T-helper 17 cell (primary cell): ENCODE measurements at places on chromosomes 3 and 15. TPM values are rescaled to one million over a fixed set of nuclear protein-coding genes. Genes with fewer than 3 reads are reported as not detected.

ATOSA gene
- total RNA-seq: 120 TPM

DNA sequence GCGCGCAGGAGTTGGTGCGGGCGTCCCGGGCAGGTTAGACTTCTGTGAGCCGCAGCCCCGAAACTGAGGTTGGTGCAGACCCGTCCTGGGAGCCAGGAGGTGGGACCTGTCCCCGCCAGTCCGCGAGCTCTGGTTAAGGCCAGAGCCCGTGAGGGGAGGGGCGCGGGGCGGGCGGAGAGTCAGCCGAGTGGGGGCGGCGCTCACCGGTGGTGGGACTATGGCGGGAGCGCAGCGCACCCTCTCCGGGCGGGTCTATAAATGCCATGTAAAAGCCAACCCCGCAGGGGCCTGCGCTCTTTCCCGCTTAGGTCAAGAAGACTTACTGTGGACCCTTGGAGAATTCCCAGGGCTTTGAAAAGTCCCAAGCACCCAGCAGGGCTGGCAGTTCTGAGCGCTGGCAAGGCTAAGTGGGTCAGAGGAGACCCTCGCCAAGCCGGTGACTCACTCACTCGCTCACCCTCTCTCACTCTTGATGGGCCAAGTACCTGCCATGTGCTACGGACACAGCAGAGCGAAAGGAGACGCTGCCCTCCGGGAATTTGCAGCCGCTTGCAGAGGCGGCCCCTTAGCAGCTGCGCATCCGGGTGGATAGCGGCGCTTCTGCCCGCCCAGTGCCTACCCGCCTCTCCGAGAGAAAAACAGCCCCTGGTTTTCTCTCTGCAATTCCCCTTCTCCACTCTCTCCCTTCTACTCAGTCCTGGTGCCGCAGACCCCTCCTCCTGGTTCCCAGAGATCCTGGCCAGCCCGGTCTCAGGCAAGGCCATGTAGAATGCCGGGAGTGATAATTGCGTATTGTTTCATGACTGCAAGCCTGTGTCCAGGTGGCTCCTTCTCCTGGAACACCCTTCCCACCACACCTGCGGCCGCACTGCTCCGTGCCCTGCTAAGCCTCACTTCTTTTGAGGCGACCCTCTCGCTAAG lies at the start of gene ALDH1L1:
ALDH1L1 (minus strand) TSS at position 110 of the 921 bp plus-strand sequence. CDS start 19,607 bp downstream, outside the sequence.
- no peak for DNase-seq
- H3K27ac ChIP-seq: no peak within 1 kb of the TSS
- peaks cover 65% of the 10 kb centered on the region for H3K27me3 ChIP-seq
- peak within 1 kb of the TSS; percentile 43 for H3K4me3 ChIP-seq
- H3K4me1 ChIP-seq: peaks cover 5% of the 10 kb centered on the region
- H3K36me3 ChIP-seq: peaks cover 8% of the 10 kb centered on the region

IL12A gene
- total RNA-seq: 3.2 TPM

FBXL22 gene
- 0.81 TPM for total RNA-seq

POU1F1 gene
- total RNA-seq: not detected

DNA sequence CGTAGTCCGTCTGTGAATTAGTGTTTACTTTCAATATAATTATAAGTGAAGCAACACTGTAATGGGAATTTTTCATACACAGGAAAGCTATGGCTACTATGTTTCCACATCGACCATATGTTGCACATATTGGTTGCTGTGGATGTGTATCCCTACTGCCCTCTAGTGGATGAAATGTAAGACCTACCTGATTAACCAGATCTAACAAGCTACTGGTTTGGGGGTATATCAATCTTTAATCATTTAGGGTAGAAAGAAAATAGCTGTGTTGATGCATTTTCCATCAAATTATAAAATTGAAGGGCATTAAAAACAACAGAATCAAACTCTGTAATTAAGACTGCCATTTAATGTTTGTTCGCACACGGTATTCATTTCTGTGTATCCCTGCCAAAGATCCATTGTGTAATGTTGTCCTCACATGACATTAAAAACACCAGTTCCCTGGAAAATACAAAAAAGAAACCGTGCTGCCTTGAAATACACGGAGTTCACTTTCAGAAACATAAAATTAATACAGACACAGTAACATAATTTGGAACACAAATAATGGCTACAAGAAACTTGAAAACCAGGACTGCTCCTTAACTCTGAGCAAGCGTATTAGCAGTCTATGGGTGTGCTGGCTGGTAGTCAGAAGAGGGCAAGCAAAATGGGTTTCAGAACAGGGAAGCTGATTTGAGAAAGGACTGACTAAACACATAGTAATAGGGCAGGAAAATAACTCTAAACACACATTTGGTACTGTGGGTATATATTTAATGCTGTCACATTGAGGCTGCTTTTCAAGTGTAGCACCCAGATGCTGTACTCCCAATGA lies 125.1 kb downstream of the TIGIT start:
- no peak overlapping the region for H3K4me3 ChIP-seq
- H3K36me3 ChIP-seq: no peaks in the 10 kb centered on the region
- H3K27me3 ChIP-seq: no peaks in the 10 kb centered on the region
- DNase-seq: no peak

GRCh38 chr15:47678040-47678439 lies 39.3 kb upstream of the SEMA6D start:
- no peak overlapping the region for H3K4me3 ChIP-seq
- H3K36me3 ChIP-seq: no peaks in the 10 kb centered on the region
- H3K27ac ChIP-seq: no peak overlapping the region
- H3K27me3 ChIP-seq: no peaks in the 10 kb centered on the region

GRCh38 chr3:7934362-7934761 lies 567.3 kb upstream of the LMCD1 start:
- no peaks in the 10 kb centered on the region for H3K36me3 ChIP-seq
- H3K4me3 ChIP-seq: no peak overlapping the region
- no peaks in the 10 kb centered on the region for H3K27me3 ChIP-seq
- no peaks in the 10 kb centered on the region for H3K4me1 ChIP-seq

GRCh38 chr3:13073326-13074005 lies at the start of gene IQSEC1:
IQSEC1 (minus strand) TSS chr3:13073429; CDS start chr3:13073014, 415 bp downstream.
- H3K27me3 ChIP-seq: peaks cover 37% of the 10 kb centered on the region
- peak within 1 kb of the TSS; percentile 4 for H3K27ac ChIP-seq
- H3K4me3 ChIP-seq: peak within 1 kb of the TSS; percentile 83
- peak; percentile 51 for DNase-seq

- no peak overlapping the region for H3K27ac ChIP-seq
- peaks cover 4% of the 10 kb centered on the region for H3K4me1 ChIP-seq
- H3K36me3 ChIP-seq: peaks cover 2% of the 10 kb centered on the region
- H3K27me3 ChIP-seq: no peaks in the 10 kb centered on the region
Measured at GRCh38 chr15:90071220-90071807, 31.0 kb downstream of the IDH2 start.

DUSP7 gene
- total RNA-seq: 15.8 TPM

H1-8 gene
- total RNA-seq: not detected

GRCh38 chr3:20935791-20936190 lies 749.8 kb upstream of the SGO1 start:
- DNase-seq: no peak
- H3K27ac ChIP-seq: no peak overlapping the region
- no peaks in the 10 kb centered on the region for H3K27me3 ChIP-seq
- no peak overlapping the region for H3K4me3 ChIP-seq

DNA sequence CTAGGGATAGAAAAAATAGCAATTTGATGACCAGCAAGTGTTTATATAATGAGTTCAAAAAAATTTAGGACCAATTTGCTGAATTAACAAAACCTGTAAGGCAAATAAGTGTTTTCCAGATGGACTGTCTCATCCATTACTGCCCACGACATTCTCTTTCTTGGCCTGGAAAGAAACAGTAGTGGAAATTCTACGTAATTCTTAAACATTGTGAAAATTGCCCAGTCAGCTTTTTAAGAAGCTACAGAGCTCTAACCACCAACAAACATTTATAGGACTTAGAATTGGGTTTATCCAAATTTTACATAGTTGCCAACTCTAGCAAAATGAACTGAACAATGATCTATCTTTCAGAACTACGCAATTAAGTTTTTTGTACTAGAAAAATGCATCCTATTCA lies 227.7 kb upstream of the PEX5L start:
- H3K4me1 ChIP-seq: peaks cover 5% of the 10 kb centered on the region
- H3K27ac ChIP-seq: no peak overlapping the region
- no peaks in the 10 kb centered on the region for H3K27me3 ChIP-seq
- H3K4me3 ChIP-seq: no peak overlapping the region
- H3K36me3 ChIP-seq: no peaks in the 10 kb centered on the region

DNA sequence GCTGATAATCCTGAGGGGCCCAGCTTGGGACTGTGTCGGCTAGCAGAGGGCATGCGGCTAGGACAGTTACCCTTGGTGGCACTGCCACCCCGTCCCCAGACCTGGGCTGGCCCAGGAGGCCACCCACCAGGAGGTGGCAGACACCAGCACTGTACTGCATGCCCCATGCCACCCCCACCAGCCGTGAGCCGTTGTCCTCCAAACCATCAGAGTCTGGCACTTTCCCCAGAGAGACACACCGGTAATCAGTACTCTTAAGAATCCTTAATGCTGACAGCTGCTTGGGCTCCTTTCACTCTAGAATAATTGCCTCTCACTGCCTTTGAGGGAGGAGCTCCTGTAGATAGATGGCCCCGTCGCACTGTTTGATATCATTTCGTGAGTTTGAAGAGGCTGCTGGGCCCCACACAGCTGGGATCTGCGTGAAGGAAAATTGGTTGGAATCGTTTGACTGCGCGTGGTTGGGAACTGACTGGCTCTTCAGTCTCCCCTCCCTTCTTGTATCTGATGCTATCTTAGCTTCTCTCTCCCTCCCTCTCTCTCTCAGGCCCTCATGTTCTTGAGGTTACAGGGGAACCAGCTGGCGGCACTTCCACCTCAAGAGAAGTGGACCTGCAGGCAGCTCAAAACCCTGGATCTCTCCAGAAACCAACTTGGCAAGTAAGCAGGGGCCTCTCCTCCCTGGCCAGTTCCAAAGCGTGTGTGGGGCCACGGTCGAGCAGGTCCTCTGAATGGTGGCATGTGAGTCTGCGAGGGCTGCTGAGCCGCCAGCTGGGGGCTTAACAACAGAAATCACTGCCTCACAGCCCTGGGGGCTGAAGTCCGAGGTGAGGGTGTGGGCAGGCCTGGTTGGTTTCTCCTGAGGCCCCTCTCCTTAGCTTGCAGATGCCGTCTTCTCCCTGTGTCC lies 94.9 kb downstream of the LRRK1 start:
- no peaks in the 10 kb centered on the region for H3K36me3 ChIP-seq
- no peak overlapping the region for H3K4me3 ChIP-seq
- no peak overlapping the region for H3K27ac ChIP-seq
- no peaks in the 10 kb centered on the region for H3K27me3 ChIP-seq
- DNase-seq: no peak
- H3K4me1 ChIP-seq: peaks cover 2% of the 10 kb centered on the region

CHST13 gene
- total RNA-seq: 0.15 TPM

CGNL1 gene
- not detected for total RNA-seq

- no peaks in the 10 kb centered on the region for H3K36me3 ChIP-seq
- H3K27ac ChIP-seq: no peak overlapping the region
- H3K4me3 ChIP-seq: no peak overlapping the region
- no peak for DNase-seq
- no peaks in the 10 kb centered on the region for H3K4me1 ChIP-seq
Measured at GRCh38 chr3:72900048-72900447, 12.2 kb downstream of the GXYLT2 start.

RTP1 gene
- total RNA-seq: not detected

DNA sequence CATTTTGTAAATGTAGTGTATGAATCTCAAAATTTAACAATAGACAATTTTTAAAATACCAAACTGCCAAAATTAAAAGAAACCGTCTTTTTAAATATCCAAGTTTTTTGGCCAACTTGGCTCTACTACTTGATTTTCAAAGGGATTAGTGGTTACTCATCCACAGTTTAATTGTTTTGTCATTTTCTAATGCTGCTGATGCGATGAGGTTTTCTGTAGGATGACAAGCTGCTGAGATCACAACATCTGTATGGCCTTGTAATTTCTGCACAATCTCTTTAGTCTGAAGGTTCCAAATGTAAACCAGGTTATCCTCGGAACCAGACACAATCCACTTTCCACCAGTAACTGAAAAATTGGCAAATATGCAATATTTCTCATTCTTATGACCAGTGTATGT lies 1.5 kb downstream of the WDR5B start:
- peaks cover 5% of the 10 kb centered on the region for H3K36me3 ChIP-seq
- no peak for DNase-seq
- H3K4me1 ChIP-seq: peaks cover 42% of the 10 kb centered on the region
- peak overlapping the region; percentile 96 for H3K4me3 ChIP-seq

RYR3 gene
- total RNA-seq: 0.05 TPM

- H3K27me3 ChIP-seq: no peaks in the 10 kb centered on the region
- H3K36me3 ChIP-seq: no peaks in the 10 kb centered on the region
- H3K27ac ChIP-seq: no peak overlapping the region
- no peak overlapping the region for H3K4me3 ChIP-seq
- H3K4me1 ChIP-seq: no peaks in the 10 kb centered on the region
Measured at GRCh38 chr3:61061092-61061723, 190.0 kb downstream of the FHIT start.

DPP8 gene
- 37.9 TPM for total RNA-seq

- no peaks in the 10 kb centered on the region for H3K4me1 ChIP-seq
- no peak overlapping the region for H3K4me3 ChIP-seq
- no peak for DNase-seq
Measured at GRCh38 chr3:85342915-85343314, 384.1 kb downstream of the CADM2 start.

DNA sequence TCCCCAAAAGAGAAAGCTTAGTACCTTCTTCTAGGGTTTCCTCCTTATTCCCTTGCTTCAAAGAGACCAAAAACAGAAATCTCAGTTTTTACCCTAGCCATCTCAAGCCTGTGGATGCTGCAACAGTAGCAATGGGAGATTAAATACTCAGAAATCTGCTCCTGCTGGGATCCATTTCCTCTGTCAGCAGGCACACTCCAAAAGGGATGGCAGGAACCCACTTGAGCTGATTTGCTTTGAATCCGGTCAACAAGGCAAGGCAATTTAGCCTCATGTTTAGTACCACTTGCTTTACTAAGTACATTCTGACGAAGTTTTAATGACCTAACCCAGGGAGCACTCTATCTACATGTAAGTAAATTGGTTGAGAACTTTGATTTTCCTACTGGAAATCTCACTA lies 590.0 kb upstream of the ADAMTS9 start:
- H3K27me3 ChIP-seq: no peaks in the 10 kb centered on the region
- H3K4me3 ChIP-seq: no peak overlapping the region
- no peak overlapping the region for H3K27ac ChIP-seq
- DNase-seq: no peak
- H3K36me3 ChIP-seq: no peaks in the 10 kb centered on the region

POPDC2 gene
- 4.2 TPM for total RNA-seq

DNA sequence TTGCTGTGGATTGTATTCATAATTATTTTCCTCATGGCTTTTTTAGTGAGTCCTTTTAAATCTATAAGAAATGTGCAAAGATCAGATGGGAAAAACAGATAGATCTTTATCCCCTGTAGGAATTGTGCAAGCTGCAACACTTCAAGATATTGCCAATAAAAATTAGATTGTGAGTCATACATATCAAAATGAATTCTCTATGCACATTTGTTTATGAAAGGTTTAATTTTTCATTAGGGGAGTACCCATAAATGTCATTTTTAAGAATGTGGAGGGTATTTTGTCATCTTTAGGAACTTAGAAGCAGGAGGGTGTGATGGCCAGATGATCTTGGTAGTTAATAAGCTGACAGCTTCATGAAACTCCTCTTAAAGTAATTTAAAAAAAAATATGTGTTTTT lies 2.9 kb downstream of the PIAS1 start:
- H3K4me1 ChIP-seq: peaks cover 49% of the 10 kb centered on the region
- peaks cover 8% of the 10 kb centered on the region for H3K27me3 ChIP-seq
- H3K36me3 ChIP-seq: no peaks in the 10 kb centered on the region
- H3K27ac ChIP-seq: peak overlapping the region; percentile 84

PLSCR5 gene
- not detected for total RNA-seq

SLC22A13 gene
- total RNA-seq: 0.32 TPM

- H3K36me3 ChIP-seq: no peaks in the 10 kb centered on the region
- H3K27me3 ChIP-seq: peaks cover 30% of the 10 kb centered on the region
- no peak overlapping the region for H3K4me3 ChIP-seq
- no peak overlapping the region for H3K27ac ChIP-seq
- no peaks in the 10 kb centered on the region for H3K4me1 ChIP-seq
Measured at GRCh38 chr3:73188707-73189106, 127.2 kb downstream of the EBLN2 start.
